Activated CD4-positive, CD25-positive, alpha-beta regulatory T cell (primary cell): ENCODE measurements at places on chromosomes 2 and 18.

GRCh38 chr18:78586586-78586985, 393.0 kb upstream of the SALL3 start:
- DNase-seq = no peak

- DNase-seq = no peak
Measured at GRCh38 chr18:72409903-72410302, 134.2 kb downstream of the CBLN2 start.

DNA sequence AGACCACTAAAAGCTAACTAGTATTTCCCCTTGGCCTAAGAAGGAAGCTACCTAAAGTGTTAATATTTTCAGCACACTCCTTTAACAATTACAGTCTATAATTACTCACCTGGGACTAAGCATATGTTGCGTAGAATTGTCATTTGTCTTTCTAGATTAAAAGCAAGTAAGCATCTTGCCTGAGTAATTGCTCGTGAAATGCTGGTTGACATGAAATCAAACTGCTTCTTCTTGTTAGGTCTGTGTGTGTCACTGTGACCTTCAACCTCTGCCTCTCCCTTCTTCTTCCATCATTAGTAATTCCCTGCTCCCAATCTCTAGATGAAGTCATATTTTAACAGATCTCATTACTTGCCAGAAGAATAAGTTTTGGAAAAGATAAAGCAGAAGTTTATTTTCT, 212.2 kb downstream of the XIRP2 start:
- no peak for DNase-seq

- DNase-seq = no peak
Measured at GRCh38 chr2:78979380-78980151, 45.9 kb upstream of the REG3G start.

DNA sequence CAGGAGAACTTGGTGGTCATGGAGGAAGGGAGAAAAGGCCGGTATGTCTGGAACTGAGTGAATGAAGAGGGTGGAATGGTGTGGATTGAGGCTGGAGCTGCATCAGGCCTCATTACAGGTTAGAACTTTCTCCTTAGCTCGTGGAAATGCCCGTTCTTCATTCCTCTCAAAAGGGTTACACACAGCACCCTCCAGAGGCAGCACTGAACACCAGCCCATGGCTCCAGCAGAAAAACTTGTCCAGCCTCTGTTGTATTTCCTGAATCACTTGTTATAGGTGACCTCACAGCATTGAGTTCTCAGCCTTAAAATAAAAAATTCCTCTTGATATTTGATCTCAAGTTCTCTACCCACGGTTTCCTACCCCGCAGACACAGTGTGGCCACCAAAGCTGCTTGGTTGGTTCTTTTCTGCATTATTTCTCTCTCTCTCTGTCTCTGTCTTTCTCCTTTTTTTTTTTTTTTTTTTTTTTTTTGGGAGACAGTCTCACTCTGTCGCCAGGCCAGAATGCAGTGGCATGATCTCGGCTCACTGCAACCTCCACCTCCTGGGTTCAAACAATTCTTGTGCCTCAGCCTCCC, 89.6 kb downstream of the ITGB1BP1 start:
- DNase-seq = no peak

DNA sequence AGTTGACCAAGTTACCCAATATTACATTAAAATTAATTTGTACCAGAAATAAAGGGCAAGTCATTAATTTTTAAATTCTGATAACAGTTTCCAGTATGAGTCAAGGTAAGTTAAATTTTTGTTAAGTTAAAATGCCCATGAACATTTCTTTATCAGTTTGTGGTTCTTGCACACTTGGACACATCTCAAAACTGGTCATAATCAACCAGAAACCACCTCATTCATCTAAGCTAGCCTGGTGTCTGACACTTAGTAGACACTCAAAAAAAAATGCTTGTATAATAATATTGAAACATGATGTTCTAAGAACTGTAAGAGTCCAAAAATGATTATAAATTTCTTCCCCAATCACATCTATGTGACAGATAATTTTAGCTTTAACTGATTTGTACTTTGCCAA, 62.4 kb downstream of the SATB2 start:
- DNase-seq = no peak

GRCh38 chr2:106614511-106615291, 127.5 kb downstream of the CD8B2 start:
- no peak for DNase-seq

DNA sequence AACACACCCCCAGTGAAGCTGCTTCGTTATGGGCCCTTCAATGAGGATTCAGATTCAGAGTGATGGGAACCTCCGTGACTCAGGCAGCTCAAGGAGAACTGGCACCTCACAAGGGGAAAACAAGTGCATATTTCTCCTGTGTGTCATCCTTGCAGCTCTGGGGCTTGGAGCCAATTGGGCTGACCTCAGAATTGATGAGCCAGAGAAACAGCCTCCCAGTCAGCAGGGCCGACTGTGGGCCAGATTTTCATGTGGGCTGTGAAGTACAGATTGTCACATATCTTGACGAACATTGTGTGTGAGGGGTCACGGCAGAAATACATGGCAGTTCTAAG, 189.6 kb upstream of the SP5 start:
- DNase-seq = no peak

DNA sequence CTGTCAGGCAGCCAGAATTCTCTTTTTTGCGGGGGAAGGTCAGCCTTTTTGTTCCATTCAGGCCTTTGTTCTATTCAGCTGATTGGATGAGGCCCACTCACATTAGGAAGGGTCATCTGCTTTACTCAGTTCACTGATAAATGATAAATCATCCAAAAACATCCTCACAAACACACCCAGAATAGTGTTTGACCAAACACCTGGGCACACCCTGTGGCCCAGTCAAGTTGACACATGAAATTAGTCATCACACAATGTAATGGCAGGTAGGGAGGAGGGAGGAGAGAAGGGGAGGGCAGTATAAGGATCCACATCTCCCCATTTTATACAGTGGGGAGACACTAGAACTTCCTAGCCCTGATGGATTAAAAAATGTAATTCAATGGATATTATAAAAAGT, 8.3 kb upstream of the RMC1 start:
- no peak for DNase-seq

DNA sequence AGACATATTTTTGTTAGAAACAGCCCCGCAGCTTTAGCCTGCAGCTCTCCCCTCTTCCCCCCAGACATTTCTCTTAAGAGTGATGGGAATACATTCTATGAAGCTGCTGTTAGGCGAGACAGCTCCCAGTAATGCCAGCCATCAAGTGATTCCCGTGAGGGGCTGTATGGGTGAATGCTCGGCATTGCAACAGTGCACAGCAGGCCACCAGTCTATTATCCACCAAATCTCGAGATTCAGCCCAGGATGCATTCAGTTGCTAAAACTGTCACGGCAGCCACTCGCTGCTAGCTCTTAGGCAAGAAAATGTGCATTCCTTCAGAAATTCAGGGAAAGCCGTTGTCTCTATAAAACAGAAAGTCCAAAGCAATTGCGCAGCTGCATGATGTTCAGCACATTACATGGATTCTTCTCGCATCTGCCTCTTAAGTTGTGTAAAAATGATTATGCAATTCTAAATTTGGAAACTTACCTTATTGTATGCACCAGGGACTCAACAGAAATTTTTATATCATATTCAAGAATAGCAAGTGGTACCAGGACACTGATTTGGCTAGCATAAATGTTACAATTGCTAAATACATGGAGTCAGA, 211.3 kb upstream of the ARL4C start:
- no peak for DNase-seq

DNA sequence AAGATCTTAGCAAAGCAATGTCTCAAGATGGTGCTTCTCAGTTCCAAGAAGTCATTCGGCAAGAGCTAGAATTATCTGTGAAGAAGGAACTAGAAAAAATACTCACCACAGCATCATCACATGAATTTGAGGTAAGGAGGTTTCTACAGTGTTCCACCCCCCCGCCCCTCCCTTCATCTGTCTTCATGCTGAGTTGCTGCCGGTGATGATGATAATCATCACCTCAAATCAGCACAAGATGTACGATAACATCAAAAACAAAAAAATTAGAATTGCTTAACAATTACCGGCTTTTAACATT, 14.6 kb downstream of the UGP2 start:
- peak; percentile 66 for DNase-seq

- no peak for DNase-seq
Measured at GRCh38 chr2:68086166-68086565, 23.4 kb upstream of the C1D start.

- no peak for DNase-seq
Measured at GRCh38 chr2:26243470-26244308, 743 bp downstream of the HADHA start.

GRCh38 chr18:2932247-2933181, 80.4 kb downstream of the LPIN2 start:
- DNase-seq = no peak

DNA sequence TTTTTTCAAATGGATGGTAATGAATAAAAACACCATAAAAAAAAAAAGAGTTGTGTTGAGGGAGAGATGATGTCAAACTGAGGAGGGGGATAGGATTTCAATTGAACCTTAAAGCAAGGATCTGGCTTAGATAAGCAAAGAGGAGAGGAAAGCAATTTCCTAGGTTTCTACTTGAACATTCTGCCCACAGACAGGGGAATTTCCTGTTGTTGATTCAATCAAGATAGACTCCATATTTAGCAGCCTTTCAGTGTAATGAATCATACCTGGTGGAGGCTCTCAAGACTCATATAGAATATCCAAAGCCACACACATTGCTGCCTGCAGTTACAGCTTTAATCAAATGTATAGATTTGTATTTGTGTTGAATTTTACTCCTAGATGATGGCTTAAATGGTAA, 294.4 kb upstream of the PIK3C3 start:
- no peak for DNase-seq

DNA sequence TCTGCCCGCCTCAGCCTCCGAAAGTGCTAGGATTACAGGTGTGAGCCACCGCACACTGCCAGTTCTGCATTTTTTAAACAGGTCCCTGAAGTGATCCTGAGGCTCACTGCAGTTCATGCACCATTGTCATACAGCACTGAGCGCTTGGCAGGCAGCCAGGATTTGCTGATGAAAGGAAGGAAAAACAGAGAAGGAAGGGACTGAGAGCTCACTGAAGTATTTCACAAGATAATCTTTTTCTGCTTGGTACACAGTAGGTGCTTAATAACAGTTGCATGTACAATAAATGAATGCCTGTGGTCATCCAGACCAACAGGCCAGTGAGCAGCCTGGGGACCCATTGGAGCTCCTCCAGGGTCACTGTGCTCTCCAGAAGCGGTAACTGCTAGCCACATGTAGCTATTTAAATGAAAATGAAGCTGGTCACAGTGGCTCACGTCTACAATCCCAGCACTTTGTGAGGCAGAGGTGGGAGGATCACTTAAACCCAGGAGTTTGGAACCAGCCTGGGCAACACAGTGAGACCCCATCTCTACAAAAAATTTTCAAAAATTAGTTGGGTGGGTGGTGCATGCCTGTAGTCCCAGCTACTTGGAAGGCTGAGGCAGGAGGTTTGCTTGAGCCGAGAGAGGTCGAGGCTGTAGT, 33.1 kb upstream of the SMAD7 start:
- DNase-seq = no peak

DNA sequence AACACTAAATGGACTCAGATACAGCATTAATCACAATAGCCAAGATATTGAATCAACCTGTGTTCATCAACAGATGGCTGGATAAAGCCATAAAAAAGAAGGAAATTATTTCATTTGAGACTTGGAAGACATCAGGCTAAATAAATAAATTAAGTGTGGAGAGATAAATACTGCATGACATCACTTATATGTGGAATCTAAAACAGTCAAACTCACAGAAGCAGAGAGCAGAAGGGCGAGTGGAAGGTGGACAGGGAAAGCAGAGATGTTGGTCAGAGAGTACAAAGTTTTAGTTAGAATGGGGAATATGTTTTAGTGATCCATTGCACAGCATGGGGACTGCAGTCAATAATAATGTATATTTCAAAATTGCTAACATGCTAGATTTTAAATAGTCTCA, 207.2 kb downstream of the VAPA start:
- DNase-seq = no peak

DNA sequence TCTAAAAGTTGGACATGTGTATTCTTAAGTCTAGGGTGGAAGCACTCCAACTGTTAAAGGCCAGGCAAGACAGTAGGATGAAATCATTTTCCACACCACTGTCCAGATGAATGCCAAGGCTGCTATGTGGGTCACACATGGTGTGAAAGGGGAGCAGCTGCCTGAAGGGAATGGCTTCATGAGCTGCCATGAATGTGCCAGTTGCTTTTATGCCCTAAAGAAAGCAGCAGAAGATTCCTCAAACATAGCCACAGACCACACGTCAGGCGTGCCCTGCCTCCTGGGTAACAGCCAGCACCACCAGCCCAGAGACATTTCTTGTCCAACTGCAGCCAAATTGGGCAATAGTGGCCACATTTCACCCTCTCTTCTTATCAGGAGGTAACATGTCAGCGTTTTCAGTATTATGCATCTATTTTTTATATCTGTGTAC, 130.2 kb downstream of the MTCL1 start:
- no peak for DNase-seq

DNA sequence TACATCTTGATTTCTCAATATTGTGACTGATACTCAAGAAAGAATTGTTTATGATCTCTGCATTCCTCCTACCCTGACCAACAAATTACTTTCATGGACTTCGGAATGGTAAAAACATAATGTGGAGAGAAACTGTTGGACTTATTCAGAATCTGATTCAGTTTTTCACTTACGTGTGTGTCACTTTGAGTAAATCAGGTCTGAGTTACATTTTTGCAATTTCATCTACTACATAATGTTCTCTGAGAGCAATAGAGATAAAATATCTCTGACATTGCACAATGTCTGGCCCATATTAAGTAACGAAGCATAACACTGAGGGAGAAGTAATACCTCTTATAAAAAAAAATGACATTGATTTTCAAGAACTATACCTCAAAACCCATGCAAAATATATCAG, 1337.9 kb upstream of the CHAC2 start:
- no peak for DNase-seq

DNA sequence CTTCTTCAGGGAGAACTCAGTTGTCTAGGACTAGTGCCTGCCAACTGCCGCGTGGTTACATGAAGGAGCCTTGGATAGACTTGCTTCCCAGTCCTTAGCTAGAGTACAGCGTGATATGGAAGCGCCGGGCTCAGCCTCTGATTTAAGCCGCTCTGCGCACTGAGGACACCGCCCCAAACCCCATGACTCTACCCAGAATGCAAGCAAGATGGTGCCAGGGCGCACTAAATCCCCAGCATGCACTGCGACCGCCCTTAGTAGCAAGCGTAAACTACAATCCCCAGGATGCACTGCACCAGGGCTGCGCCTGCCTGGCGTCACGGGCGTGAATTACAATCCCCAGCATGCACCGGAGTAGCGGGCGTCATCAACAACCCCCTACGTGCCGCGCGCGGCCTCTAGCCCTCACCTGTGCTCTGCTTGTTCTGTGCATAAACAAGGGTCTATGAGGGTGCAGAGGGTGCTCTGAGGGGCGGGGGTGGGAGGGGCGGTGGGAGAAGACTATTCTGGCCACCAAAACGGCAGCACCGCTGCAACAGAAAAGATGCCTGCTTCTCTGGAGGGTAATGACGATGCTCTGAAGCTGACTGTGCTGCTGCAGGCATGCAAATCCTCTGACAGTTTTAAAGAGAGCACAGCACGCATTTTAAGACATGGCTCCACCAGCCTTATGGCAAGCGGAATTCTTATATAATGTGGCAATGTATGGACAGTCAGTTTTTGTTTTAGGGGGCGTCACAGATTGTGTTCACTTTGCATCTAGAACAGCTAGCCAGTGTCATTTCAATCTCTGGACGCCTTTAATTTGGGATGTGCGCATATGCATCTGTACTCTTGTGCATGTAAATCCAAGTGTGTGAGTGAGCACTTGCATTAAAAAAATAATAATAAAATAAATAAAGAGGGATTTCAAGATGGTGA, 282.5 kb upstream of the MYT1L start:
- peak; percentile 62 for DNase-seq
